ENCODE measurements at places on chromosomes 12 and 14.

GRCh38 chr12:48924617-48925303 is 532 bp downstream of the FKBP11 start:
- DNase-seq = peak; percentile 57

GRCh38 chr12:84704856-84705255 is 207.7 kb downstream of the SLC6A15 start:
- no peak for DNase-seq

DNA sequence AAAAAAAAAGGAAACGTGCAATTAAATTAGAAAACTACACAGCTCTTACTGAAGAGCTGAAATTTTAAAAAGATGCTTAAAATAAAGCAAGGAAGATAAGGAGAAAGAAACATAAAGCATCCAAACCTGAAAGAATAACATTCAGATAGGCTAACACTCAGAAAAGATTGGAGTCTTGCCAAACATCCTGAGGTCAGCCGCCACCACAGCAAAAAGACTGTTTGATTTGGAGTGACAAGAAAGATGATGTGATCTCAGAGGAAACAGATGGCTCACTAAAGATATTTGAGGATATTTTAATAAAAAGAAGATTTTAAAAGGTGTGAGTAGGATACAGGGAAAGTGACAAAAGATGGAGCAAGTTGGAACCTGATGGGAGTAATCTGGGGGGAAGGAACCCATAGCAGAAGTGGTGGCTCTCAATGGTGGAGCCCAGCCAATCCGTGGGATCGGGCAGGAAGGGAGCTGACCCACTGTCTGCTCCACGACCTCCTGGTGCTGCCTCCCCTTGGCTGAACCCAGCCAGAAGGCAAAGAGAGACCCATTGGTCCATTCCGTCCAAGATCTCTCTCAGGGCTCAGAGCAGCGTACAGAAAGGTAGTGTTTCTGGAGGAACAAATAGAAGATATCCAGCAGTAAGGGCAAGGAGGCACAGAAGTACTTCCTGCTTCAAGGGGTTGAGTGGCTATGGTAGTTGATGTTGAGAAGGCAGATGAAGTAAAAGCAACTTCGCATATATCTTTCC is 469.6 kb downstream of the RGS6 start:
- no peak for DNase-seq

DNA sequence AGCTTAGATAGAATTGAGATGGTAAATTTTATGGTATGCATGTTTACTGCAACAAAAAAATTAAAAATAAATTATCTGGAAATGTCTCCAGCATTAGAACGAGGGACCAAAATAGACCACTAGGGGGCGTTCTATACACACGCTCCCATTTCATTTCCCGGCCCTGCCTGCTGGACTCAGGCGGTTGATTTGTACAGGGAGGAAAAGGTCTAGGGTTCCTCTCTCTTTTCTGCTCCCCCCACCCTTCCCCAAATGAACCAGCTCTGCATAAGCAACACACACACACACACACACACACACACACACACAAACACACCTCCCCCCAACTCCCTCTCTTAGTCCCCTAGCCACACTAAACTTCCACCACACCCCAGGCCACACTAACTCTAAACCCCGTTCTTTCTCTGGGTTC is 7.8 kb upstream of the DTX1 start:
- peak; percentile 28 for DNase-seq

DNA sequence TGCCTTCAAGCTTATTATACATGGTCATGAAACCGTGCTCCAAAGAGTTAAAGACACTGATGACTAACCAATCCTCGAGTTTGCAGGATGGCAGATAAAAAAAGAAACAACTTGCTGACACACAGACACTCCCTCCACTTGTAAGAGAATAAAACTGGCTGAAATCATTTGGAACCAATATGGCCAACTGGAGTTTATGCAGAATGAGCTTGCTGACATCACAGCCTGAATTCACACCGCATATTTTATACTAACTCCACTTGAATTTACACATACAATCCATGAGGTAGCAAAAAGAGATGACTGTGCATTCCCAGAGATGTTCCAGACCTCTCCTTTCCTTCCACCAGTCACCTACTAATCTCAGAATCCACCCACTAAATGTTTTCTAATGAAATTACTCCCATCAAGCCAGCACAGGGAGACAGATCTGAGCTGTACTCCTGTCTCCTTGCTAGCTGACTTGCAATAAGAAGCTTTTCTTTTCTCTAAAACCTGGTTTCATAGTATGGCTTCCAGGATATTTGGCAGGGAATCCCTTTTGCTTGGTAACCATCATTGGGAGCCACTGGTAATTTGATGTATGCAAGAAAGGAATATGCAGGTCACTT is 15.8 kb upstream of the PTPRR start:
- DNase-seq = no peak

DNA sequence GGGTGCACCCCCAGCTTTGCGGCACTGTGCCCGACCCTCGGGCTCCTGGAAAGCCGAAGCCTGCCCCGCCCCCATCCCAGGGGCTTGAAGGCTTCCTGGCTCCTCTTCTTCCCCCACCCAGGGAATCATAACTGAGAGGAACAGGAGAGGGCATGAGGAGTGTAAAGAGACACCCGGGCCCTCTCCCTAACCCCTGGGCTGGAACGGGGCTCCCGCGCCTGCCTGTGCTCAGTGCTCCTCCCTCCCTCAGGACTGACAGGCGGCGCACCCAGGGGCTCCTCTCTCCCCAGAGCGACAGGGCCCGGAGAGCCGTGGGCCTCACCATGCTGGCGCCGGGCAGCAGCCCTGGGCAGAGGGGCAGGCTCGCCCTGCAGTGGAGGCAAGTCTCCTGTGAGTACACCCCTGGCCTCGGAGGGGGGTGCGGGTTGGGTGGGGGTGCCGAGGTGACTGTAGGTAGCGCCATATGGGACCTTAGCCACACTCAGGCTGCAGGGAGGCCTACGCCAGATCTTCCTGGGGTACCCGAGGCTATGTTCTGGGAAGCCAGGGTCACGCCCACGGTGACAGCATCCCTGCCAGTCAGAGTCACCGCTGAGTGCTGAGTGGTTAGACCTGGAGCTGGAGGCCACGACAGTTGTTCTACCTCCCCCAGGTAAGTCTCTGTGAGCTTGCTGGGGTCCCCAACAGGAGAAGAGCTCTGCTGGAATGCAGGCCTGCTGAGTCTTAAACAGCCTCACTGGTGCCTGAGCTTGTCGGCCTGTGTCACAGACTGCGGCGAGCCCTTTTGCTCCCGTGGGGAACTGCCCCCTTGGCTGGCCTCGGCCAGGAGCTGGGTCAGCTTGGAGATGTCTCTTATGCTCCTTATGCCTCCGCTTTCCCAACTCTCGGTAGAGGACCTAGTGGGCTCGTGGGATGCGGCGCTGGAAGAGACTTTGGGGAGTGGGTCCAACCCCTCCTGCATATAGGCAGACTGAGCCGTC is 7.8 kb downstream of the LRTM2 start:
- no peak for DNase-seq

- no peak for DNase-seq
These were observed 77.0 kb upstream of the PSMC1 start for GRCh38 chr14:90179357-90179756.
